Omental fat pad (tissue), 4 donors: ENCODE measurements at places on chromosomes 3 and 15. TPM values are rescaled to one million over a fixed set of nuclear protein-coding genes. Genes with fewer than 3 reads are reported as not detected.

The GLCE gene
- 23.5 TPM for total RNA-seq

The PRR20G gene
- total RNA-seq, result not detected

The TLR9 gene
- not detected for total RNA-seq

The SERINC4 gene
- total RNA-seq, result not detected

The SOX14 gene
- total RNA-seq, result not detected

- DNase-seq, result no peak
Observed at GRCh38 chr3:18224426-18224825, 200.7 kb downstream of the SATB1 start.

DNA sequence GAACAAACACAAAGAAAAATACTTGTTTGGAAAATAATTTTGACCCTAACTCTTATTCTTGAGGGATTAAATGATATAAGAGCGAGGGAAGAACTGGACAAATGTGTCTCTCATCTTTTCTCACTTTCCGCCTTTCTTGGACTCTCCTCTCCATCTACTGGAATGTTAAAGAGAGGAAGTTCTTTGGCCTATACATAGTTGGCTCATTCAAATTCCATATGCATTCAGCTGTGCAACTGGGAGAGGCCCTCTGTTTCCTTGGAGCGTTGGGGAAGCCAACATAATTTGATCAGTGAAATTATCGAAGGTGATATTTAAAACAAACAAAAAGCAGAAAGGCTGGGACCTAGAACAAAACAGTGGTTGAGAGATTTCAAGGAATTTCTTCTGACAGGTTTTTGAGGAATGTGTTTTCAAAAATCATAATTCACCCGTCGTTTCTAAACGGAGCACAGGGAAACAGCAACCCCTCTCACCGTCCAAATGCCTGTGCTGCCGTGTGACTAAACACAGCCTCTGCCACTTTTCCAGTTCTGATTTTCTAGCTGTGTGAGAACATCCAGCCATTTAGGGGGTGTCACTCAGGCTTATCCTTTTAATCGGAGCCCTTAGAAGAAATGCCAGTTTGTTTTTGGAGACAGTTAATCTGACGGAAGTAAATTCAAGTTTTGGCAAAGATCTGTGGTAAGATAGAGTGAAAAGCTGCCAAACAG lies 489.9 kb downstream of the SOX2 start:
- DNase-seq, result no peak

DNA sequence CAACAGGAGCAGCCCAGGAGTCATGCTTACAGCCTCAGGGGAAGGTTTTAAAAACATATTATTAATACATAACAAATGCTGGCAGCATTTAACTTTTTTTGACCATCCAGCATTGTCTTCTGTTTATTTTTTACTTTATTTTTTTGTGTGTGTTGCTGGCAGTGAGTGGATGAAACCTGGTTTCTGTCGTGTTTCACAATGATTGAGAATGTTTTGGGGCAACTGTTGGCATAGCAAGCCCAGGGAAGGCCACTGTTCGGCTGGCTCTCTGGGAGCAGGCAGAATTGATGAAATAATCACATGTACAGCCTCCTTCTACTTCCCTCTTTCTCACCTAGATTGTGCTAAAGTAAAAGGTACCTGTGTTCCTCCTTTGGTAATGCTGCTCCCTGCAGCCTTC lies 190.2 kb downstream of the NR1D2 start:
- DNase-seq, result no peak

- DNase-seq, result no peak
Observed at GRCh38 chr15:34188711-34189110, 21.2 kb downstream of the KATNBL1 start.

DNA sequence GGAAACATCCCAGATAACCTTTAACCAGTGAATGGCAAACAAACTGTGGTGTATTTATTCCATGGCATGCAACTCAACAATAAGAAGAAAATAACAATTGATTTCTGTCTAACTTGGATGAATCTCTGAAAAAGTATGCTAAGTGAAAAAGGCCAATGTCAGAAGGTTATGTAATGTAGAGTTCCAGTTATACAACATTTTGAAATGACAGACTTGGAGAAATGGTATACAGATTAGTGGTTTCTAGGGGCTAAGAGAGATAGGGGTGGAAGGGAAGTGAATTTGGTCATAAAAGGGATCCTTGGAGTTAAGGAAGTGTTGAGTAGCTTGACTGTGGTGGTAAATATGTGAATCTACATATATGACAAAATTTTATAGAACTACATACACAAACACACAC lies 269.4 kb upstream of the SUCLG2 start:
- DNase-seq, result no peak

DNA sequence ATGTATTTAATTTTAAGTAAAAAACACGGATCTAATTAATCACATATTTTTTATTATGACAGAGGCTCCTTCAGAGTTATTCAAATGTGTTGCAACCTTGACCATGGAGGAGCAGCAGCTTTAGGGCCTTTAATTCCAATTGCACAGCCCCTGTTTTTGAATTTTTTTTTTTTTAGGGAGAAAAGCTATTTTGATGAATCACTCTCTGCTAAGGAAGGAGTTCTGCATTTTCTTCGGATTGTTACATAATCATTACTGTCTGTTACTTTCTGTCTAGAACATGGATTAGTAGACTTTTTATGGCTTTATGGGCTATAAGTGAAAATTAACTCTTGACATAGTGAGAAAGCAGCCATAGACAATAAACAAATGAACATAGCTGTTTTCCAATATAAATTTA lies 90.8 kb downstream of the MCTP2 start:
- no peak for DNase-seq

DNA sequence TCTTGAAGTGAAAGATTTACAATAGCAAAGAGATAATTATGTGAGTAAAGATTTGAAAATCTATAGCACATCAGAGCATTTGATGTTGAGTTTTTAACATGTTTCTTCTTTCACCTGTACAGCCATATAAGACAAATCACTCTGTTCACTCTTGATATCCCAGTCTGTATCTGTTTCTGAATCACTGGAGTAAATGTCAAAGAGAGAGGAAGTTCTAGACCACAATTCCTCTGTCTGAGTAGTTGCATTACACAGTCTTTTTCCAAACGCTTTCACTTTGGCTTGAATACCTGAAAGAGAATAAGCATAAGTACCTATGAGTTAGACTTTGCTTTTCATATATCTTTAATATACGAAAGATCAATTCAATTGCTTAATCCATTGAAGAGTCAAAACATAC lies 9.9 kb downstream of the THAP10 start:
- no peak for DNase-seq

- DNase-seq, result no peak
Observed at GRCh38 chr3:55416331-55416821, 70.7 kb downstream of the WNT5A start.

DNA sequence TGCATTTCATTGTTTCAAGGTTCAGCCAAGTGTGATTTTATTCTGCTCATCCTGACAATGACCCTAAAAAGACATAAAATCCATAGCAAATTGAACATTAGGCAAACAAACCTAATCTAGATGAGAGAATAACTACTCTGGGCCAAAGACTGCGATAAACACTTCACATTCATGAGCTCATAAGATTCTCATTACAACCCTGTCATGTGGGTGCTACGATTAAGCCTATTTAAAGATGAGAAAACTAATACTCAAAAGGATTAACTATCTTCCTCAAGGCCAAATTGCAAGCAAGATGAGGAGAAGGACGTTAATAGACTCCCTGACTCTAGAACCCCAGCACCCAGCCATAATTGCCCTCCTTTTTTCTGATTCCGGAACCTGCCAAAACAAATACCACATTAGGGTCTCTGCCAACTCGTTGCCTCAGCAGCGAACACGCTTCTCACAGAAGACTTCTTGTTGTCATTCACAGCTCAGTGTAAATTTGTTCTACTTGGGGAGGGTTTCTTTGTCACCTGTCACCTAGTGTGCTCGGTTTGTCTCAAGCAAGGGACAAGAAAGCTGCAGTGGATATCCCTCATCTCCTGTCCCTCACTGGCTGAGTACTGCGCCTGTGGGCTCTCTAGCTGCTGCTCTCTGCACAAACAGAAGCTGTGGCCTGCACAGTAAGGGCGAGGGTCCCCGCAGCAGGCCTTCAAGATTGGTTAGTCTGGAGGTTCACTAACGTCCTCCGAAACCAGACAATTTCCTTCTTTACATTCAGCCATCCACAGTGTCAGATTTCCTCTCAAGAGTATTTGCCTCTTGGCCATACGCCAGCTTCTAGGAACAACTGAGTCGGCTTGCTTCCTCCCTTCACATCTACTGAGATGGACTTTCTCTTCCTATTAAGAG lies 200.0 kb upstream of the UBE2E2 start:
- DNase-seq, result no peak

DNA sequence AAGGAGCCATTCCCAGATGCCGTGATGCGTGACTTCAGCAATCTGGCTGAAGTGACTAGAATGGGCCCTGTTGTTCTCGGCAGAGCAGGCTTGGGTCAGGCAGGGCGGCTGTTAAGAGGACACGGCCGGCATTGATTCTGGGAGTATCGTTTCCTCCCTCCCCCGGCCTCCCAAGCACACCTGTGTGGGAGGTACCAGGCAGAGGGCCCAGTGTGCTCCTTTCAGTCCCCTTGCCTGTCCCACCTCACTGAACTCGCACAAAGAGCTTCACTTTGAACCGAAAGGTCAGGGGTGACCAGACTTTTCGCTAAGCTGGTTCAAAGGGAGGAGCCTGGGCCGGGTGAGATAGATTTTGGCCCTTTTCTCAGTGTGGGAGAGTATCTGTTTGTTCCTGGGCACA lies 92.7 kb downstream of the CEMIP start:
- DNase-seq, result no peak

- DNase-seq, result no peak
Observed at GRCh38 chr3:105626739-105627138, 242.1 kb downstream of the CBLB start.

GRCh38 chr3:186258968-186259367 lies 103.1 kb downstream of the DGKG start:
- DNase-seq, result no peak

DNA sequence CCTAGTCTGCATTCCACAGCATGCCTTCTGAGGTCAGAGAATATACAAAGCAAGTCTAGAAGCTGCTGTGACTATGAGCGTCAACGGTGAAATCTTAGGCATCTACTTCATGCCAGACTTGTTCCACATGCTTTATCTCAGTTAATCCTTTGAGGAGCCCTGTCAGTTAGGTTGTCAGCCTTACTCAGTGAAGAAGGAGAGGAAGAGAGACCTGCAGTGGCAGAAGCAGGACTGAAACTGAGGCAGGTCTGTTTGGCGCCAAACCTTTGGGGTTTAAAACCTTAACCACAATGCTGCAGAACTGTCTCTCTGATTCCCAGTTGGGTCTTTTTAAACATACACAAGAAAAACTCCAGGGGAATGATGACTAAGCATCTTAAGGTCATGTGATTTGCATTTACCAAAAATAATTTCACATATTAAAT lies 139.0 kb upstream of the LIPC start:
- no peak for DNase-seq
